Left lobe of liver (tissue), 2 donors: ENCODE measurements at places on chromosomes 12 and 14.

GRCh38 chr12:68119250-68119649 lies 40.3 kb downstream of the IFNG start:
- DNase-seq: no peak

DNA sequence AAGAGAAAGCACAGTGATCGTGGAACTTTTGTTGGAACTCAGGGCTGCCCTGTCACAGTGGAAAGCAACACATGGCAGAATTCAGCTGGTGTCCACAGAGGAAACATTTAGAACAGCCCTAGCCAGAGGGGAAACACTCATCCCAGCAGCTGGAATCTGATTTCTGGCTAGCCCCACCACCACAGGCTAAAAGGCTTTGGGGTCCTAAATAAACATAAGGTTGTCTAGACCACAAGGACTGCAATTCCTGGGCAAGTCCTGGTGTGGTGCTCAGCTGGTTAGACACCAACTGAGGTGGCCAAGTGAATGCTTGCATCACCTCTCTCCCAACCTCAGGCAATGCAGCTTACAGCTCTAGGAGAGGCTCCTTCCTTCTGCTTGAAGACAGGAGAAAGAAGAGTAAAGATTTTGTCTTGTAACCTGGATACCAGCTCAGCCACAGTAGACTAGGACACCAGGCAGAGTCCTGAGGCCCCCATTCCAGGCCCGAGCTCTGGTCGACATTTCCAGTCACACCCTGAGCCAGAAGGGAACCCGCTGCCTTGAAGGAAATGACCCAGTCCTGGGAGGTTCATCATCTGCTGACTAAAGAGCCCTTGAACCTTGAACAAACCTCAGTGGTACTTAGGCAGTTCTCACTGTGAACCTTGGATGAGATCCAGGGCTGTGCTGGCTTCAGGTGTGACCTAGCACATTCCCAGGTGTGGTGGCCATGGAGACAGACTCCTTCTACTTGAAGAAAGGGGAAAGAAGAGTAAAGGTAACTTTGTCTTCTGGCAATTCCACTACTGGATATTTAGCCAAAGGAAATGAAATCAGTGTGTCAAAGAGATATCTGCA lies 85.4 kb upstream of the PLXNC1 start:
- DNase-seq: no peak

- peak; percentile 63 for DNase-seq
Measured at GRCh38 chr12:92899386-92900001, 29.6 kb downstream of the EEA1 start.

- peak; percentile 85 for DNase-seq
Measured at GRCh38 chr12:56634837-56635791, 5.0 kb upstream of the BAZ2A start.

DNA sequence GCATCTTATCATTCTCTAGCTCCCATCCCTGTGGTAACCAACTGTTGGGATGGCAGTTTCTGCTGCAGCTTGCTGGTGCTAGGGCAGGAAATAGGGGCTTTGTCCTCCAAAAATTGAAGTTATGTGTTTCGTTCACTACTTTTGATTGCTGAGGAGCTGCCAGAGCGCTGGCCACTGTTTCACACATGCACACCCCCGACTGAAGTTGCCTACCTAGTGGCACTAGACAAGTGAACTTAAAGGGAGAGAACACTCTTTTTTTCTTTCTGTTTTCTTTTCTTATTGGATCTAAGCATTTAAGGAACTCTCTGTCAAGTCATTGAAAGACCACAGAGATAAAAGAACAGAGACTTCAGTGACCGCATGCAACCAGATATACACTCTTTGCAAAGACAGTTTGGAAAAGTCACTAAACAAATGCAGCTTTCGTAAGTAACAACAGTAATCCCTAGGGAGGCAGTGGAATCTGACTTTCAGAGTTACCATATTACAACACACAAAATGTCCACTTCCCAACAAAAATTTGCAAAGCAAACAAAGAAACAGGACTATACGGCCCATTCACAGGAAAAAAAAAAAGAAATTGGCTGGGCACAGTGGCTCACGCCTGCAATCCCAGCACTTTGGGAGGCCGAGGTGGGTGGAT lies 12.0 kb downstream of the TFCP2 start:
- DNase-seq: no peak
